ENCODE measurements at places on chromosomes 12 and 14.
A peak's percentile ranks its signal among the peaks of the same experiment; 100 is the strongest.

- peak; percentile 42 for DNase-seq
Measured at GRCh38 chr14:101123618-101124510, 220.3 kb upstream of the RTL1 start.

DNA sequence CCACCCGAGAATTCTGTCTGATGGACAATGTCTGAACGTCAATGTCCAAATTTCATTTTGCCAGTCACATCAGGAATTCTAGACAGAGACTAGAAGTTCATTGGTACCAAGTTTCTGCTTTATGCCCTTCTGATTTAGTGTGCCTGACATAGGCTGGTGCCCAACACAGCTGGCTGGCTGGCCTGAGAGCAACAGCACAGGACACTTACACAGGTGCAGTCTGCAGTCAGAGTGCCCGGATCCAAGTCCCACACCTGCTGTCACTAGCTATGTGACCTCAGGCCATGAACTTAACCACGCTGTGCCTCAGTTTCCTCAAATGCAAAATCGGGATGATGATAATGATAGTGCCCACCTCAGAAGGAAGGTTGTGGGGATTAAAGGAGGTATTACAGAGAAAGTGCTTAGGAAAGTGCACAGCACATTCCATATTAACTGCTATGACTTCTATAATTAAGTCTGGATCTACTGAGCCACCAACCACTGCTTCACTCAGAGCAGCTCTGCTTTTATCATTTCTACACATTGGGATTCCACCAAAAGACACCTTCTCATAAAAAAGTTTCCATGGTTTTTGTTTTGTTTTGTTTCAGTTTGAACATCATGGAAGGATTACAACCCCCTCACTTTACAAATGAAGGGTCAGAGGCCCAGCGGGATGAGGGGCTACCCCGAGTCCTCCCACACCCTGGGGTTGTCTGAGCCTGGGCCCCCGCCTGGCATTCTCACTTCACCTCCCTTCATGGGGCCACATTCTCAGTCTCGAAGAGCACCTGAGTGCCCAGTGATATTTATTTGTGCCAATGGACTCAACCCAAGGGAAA is 168.8 kb upstream of the BCL2L14 start:
- DNase-seq, result no peak

DNA sequence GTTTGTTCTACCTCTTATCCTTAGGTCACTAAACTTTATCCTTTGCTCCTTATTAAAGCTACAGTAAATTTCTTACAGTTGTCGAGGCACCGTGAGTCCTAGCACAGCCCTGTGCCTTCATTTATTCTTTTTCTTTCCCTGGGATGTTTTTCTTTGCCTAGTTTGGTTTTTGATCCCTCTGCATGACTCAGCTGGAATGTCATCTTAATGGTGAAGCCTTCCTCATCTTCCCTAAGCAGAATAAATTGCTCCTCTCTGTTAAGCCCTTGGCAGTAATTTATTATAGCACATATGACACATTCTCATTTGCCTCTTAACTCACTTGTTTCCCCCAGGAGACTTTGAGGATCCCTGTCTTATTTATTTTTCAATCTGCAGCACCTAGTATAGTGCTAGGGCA is 16.6 kb downstream of the ACTR10 start:
- DNase-seq, result no peak

- DNase-seq, result no peak
Measured at GRCh38 chr14:55581342-55581771, 1.4 kb downstream of the KTN1 start.

DNA sequence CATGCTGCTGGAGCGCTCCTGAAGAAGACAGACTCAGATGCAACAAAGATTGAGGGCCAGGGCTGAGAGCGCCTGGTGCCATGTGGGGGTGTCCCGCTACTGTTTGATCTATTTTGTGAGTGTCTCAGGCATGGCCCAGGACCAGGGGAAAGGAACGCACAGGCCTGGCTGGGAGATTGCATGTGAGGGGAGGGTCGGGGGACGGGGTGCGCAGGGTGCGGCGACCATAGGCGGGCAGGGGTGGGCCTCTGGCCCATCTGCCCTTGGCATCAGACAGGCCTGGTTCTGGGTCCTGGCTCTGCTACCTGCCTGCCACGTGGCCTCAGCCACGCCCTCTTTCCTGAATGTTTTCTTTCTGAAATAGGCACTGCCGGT is 47.5 kb downstream of the BEGAIN start:
- peak; percentile 33 for DNase-seq

GRCh38 chr14:76908834-76909233 is 82.6 kb downstream of the LRRC74A start:
- no peak for DNase-seq

- DNase-seq, result no peak
Measured at GRCh38 chr12:74689071-74689655, 151.5 kb downstream of the ATXN7L3B start.

DNA sequence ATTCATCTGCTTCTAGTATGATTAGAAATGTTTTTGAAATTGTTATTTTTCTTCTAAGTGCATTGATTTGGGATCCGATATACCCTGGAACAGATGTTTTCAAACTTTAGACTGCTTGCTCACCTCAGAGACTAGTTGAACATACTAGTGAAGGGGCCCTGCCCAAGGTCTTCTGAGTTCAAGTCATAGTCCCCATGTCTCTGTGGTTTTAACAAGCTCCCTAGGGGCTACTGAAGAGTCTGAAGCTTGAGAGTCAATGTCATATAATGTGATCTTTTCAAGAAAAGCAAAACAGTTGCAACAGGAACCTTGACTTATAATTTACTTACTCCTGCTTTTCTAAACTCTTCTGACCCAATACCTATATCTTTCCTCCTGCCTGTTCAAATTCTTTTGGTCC is 7.5 kb upstream of the UBE2N start:
- DNase-seq, result no peak

DNA sequence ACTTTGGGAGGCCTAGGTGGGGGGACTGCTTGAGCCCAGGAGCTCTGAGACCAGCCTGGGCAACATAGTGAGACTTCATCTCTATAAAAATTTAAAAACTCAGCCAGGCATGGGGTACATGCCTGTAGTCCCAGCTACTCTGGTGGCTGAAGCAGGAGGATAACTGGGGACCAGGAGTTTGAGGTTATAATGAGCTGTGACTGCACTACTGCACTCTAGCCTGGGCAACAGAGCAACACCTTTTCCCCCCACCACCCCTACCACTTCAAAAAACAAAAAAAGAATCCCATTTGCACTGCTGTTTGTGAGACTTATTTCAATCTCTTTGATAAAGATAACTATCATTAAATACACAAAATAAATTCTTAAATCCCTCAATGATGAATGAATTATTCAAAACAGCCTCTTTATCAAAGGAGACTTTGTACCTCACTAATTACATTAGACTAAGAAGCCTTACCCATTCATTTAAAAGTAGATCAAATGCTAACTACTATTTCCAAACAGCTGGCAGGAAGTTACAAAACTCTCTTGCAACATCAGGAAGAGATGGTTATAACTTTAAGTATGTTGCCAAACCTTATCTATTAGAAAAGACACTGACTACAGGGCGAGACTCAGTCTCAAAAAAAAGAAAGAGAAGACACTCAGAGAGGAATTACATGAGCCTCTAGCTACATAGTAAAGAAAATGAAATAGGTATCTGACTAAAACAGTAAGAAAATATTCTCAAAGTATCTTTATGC is 14.7 kb downstream of the BLTP3B start:
- no peak for DNase-seq

DNA sequence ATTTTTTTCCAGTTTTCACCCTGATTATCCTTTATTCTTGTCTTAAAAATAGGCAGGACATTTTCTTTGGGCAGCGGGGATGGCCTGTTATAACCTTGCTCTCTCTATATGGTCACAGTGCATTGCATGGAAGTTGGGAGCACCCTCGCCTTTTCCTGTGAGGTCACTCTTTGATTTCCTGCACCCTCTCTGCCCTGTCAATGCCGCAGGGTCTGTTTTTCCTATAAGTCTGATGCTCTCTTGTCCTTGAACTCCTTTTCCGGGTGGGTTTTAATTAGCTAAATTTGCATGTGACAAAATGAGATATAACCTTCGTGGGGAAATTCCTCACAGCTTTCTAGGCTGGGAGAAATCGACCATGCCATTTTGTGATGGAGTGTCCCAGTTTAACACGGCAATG is 194.3 kb downstream of the CACNA1C start:
- no peak for DNase-seq

DNA sequence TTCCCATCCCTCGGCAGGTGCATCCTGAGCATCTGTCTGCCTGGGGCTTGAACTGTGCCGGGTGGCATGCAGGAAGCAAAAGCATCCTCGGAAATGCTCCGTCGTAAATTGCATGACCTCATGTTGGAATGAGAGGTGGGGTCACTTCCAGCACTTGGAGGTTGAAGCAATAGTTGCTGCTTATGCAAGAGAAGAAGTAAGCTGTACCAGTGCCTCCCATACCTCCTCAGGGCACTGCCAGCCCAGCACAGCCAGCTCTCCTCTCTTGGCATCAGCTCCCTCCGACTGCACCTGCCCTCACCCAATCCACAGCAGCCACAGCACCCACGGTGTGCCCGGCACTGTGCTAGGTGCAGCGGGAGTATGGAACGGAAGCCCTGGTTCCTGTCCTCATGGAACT is 11.5 kb downstream of the TEAD4 start:
- peak; percentile 71 for DNase-seq

DNA sequence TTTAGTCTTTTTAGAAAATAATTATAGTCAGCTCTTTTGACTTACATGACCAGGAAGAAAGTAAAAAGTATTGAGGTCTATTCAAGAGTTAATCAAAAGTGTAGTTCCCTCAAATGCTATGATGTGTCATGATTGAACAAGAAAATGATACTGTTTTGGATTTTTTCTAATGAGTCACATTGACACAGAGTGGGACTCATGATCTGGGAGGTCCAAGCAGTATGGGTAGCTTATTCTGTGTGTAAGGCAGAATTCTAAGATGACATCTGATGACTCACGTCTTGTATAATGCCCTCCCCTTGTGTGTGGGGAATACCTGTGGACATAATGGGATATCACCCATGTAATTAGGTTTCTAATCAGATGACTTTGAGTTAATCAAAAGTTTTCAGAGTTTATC is 178.1 kb upstream of the DDHD1 start:
- no peak for DNase-seq

DNA sequence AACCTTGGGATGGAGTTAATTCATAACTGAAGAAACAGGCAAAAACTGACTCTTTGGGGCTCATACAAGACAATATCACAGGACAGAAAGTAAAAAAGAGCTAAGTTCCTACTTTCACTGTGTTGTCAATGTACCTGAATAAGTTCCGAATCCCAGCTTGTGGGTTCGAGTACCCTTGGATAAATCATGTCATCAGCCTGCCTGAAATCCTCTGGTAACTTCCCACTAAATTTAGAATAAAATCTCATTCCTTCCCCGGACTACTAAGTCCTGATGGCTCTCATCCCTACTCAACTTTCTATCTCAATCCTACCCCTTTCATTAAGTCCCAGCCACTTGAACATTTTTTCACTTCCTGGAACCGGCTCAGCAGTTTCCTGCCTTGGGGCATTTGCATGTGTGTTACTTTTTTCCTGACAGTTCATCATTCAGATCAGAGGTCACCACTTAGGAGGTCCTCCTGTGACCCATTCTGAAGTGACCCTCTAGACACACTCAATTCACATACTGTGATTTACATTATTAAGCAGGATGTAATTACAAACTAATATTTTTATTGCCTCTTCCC is 12.7 kb downstream of the ERP29 start:
- DNase-seq, result no peak

DNA sequence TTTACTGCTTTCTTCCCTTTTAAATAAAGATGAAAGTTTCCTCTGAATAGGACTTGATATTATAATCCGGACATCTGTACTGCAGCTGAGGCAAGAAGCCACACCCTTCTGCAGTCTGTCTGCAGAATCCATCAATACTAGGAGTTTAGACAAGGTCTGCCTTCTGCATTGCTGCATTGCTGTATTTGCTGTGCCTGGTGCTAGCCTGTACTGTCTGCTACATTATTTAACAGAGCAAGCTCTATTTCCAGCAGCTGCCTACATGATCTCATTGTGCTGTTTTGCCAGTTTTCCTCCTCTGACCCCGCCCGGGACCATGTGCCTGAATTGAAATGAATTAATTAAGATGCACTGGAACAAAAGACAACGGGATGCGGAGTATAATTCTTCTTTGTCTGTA is 1.7 kb downstream of the TUBA1A start:
- DNase-seq, result peak; percentile 54

GRCh38 chr12:92503029-92503931 is 199.5 kb upstream of the PLEKHG7 start:
- DNase-seq, result no peak

GRCh38 chr12:93714382-93714781 is 37.2 kb downstream of the CRADD start:
- no peak for DNase-seq

GRCh38 chr14:69079188-69079742 is 73.7 kb downstream of the DCAF5 start:
- no peak for DNase-seq

DNA sequence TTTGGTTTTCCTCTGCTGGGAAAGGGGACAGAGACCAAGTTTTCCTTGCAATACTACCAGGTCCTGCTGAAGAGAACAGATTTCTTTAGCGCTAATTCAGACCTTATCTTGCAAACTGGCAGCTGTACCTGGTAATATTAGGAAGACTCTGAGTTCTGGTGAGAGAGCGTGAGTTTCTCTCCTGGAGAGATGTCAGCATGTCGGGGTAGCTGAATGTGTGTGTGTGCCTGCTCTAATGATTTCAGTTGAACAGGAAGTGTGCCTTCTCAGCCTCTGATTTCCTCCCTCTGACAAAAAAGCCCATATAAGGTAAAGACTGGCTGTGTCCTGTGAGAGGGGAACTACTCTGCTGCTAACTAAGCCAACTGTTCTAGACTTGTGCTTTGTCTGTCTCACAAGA is 10.3 kb upstream of the ERP27 start:
- no peak for DNase-seq

GRCh38 chr12:95231190-95231589 is 13.6 kb downstream of the VEZT start:
- no peak for DNase-seq

DNA sequence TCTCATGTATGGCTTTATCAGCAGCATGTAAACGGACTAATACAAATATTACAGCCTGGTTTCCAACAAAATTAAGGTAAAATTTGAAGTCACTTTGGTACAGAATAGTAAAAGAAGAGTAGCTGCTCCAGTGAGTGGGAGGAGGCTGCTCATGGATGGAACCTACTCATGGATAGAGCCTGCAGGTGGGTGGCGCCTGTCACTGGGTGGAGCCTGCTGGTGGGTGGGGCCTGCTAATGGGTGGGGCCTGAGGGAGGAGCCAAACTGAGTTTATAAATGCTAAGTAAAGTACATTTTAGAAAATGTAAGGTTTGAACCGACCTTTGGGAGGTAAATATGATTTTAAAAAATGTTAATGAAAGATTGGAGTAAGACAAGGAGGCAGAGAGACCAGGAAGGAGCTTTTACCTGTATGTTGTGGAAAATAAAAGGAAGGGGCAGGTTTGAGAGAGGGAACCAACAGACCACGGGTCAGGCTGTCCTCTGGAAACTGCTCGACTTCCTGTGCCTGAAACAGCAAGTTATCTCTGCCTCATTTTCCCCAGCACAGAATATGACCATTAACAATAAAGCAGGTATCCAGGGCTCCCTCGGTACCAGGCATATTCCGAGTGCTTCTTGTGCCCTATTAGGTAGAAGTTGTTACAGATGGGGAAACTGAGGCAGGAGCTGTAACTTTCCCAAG is 55.9 kb upstream of the SEL1L start:
- no peak for DNase-seq

All from psoas muscle (tissue), 8 donors.